ENCODE measurements at places on chromosomes 3 and 15.

- no peak for DNase-seq
Measured at GRCh38 chr3:190677001-190677400, 163.1 kb downstream of the IL1RAP start.

DNA sequence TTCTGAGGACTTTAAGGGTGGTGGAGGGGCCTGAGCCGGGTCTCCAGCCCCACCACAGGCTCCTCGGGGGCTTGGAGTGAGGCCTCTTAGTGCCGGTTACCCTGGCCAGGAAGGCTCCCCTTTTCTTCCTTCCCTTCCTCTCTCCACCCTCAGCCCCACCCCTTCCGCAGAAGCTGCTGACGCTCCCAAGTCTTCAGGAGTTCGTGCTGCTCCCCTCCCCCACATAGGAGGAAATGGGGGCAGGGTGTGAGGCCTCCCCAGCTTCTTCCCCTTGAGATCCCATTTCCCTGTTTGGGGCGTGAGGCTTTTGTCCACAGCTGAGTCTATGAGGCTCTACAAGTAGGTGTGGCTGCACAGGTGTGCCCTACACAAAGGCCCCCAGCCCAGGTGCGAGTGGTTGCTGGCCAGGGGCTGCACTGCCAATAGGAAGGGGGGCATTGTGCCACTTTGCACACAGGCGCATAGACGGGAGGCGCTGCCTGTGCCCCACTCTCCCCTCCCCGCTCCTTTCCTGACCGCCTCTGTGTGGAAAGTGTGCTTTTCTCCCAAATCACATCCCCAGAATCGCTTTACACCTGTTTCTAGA lies 915 bp upstream of the CALML4 start:
- no peak for DNase-seq

GRCh38 chr3:47399531-47400270 lies 18.9 kb downstream of the PTPN23 start:
- DNase-seq = no peak

DNA sequence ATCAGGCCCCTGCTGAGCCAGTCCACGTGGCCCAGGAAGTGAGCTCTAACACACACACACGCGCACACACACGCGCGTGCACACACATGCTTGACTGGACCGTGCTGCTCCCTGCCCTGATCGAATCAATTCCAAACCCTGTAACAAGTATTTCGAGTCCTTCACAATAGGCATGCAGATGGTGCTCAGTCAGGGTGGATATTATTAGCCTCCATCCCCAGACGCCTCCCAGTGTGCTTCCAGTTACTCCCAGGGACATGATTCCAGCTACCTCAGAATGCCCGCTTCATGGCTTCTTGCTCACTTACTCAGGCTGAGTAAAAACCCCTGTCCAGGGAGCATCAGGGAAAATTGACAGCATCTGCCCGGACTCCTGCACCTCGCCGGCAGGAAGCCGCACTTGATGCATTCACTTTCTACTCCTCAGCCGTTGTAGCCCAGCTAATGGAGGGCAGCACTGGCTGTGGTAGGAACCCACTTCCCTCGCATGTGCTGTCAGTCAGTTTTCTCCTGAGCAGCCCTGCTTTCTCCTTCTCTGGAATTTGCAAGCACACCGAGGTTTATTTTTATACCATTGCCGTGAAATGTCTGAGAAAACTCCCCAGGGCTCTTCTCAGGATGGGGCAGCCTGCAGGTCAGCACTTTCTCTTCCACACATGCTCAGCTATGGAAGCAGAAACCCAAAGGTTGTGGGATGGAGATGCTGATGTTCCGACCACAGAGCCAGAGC lies 126.1 kb upstream of the ABHD17C start:
- no peak for DNase-seq

GRCh38 chr15:86555939-86556338 lies 476.3 kb downstream of the AGBL1 start:
- no peak for DNase-seq

Measured in cortex of kidney (tissue), 1 donor.